ENCODE measurements at places on chromosomes 1 and 21. TPM values are rescaled to one million over a fixed set of nuclear protein-coding genes. Genes with fewer than 3 reads are reported as not detected.

Gene CDC42SE1
- 17.3 TPM for polyA plus RNA-seq

Gene RBM11
- polyA plus RNA-seq: not detected

Gene DSTYK
- 9.8 TPM for polyA plus RNA-seq

Gene VPS45
- 38.9 TPM for polyA plus RNA-seq

Gene RNF223
- polyA plus RNA-seq: not detected

Gene TRIM17
- 0.26 TPM for polyA plus RNA-seq

Gene SLC9C2
- polyA plus RNA-seq: not detected

Gene AXDND1
- not detected for polyA plus RNA-seq

Gene AMY2A
- polyA plus RNA-seq: not detected

Gene E2F2
- 0.51 TPM for polyA plus RNA-seq

Gene HEYL
- not detected for polyA plus RNA-seq

Gene AMY1B
- polyA plus RNA-seq: not detected

Gene CD1E
- not detected for polyA plus RNA-seq

Gene LCE2A
- polyA plus RNA-seq: 12.4 TPM

Gene GPX7
- polyA plus RNA-seq: 39.7 TPM

Gene NUDT4B
- not detected for polyA plus RNA-seq

Gene CLIC6
- polyA plus RNA-seq: 0.08 TPM

Gene OPRD1
- polyA plus RNA-seq: not detected

Gene PERM1
- 0.45 TPM for polyA plus RNA-seq

Gene CD1C
- polyA plus RNA-seq: not detected

Gene GJA4
- polyA plus RNA-seq: not detected
